ENCODE measurements at places on chromosomes 3 and 15.

GRCh38 chr3:179276743-179277142, 25.8 kb upstream of the KCNMB3 start:
- no peak for DNase-seq
- peaks cover 30% of the 10 kb centered on the region for H3K27me3 ChIP-seq
- H3K4me1 ChIP-seq: no peaks in the 10 kb centered on the region
- no peaks in the 10 kb centered on the region for H3K36me3 ChIP-seq
- no peak overlapping the region for H3K4me3 ChIP-seq
- H3K27ac ChIP-seq: no peak overlapping the region

DNA sequence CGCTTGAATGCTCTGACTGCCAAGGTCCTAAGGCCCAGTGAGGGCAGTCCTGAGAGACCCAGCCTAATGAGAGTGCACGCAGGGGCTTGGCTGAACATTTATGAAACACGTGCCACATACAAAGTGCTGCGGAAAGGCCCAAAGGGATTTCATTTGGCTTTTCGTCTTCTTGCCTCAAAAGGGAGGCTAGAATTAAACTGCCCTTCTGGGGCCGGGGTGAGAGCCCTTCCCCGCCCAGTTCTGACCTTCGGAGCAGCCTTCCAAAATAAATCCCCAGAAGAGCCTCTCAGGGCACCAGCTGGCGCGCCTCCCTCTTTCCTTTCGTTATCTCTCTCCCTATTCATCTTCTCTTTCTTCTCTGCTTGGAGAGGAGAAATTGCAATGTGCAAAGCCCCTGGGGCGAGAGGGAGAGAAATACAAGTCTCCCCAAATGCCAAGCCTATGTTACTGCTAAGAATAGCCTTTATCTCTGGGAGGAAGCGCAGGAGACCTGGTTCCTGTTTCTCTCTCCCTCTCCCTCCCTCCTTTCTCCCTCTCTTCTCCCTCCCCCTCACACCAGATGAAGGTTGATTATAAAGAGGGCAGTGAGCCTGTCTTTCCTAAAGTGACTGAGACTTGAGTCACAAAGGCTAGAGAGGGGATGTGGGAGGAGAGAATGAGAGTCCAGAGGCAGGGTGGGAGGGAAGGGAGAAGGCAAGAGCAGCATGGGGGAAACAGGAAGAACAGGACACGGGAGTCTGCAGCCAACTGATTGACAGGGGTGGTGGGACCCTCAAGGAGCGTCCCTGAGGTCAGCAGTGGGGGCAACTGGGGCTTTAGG, 36.7 kb upstream of the NDUFB4 start:
- no peak overlapping the region for H3K27ac ChIP-seq
- H3K27me3 ChIP-seq: peaks cover 9% of the 10 kb centered on the region
- peak overlapping the region; percentile 6 for H3K4me3 ChIP-seq
- peaks cover 12% of the 10 kb centered on the region for H3K4me1 ChIP-seq
- H3K36me3 ChIP-seq: no peaks in the 10 kb centered on the region

- no peak overlapping the region for H3K27ac ChIP-seq
- H3K36me3 ChIP-seq: no peaks in the 10 kb centered on the region
- H3K4me1 ChIP-seq: peaks cover 1% of the 10 kb centered on the region
- H3K4me3 ChIP-seq: no peak overlapping the region
Measured at GRCh38 chr3:48425281-48425812, 4.5 kb downstream of the PLXNB1 start.

DNA sequence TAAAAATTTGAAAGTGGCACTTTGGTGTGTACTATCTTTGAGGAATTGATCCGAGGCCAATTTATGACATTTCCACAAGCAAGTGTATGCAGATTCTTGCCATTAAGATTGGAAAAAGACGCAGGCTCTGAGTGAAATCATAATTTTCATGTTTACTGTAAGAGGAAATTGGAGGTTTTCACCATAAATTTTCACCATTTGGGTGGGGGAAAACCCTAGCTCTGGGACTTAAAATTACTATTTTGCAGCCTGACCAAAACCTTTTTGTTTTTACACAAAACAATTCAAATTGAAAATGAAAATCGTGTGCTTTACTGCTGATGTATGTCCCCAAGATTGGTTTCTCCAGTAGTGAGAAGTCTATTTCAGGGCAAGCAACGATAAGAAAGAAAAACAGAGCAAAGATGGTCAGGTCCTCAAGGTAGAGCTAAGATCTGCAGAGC, 282.6 kb downstream of the FOXP1 start:
- H3K27ac ChIP-seq: peak overlapping the region; percentile 13
- H3K27me3 ChIP-seq: peaks cover 34% of the 10 kb centered on the region
- peaks cover 47% of the 10 kb centered on the region for H3K4me1 ChIP-seq
- H3K36me3 ChIP-seq: peaks cover 12% of the 10 kb centered on the region

- no peaks in the 10 kb centered on the region for H3K27me3 ChIP-seq
- no peaks in the 10 kb centered on the region for H3K4me1 ChIP-seq
- peak; percentile 56 for DNase-seq
- H3K36me3 ChIP-seq: no peaks in the 10 kb centered on the region
Measured at GRCh38 chr3:35908366-35909232, 269.3 kb downstream of the ARPP21 start.
